ENCODE measurements at places on chromosomes 12 and 14.

GRCh38 chr14:96082420-96083300, 43.5 kb downstream of the C14orf132 start:
- DNase-seq, result no peak

GRCh38 chr14:41916313-41916712, 309.6 kb downstream of the LRFN5 start:
- DNase-seq, result no peak

GRCh38 chr14:105879867-105880561, 353.6 kb downstream of the TMEM121 start:
- DNase-seq, result peak; percentile 23

DNA sequence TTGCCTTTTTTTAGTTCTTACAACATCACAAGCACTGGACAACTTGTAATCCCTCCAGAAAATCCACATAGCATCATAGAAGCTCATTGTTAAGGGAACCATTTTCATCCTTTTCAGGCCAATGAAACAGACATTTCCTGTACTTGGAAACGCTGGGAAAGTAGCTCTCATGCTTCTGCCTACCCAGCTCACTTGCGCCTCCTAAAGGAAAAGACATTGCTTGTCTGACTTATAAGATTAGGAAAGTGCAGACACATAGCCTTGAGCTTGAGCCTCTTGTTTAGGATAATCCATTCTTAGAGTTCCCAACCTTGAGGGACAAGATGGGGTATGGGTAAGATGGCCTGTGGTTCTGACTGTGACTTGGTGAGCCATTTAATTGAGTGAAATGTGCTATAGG, 589.5 kb downstream of the NOVA1 start:
- no peak for DNase-seq

- no peak for DNase-seq
These were observed 119.4 kb downstream of the SAMD4A start for GRCh38 chr14:54686219-54686870.

GRCh38 chr12:131835616-131836171, 7.5 kb downstream of the MMP17 start:
- DNase-seq, result no peak

GRCh38 chr14:90654831-90655276, 161.4 kb downstream of the TTC7B start:
- no peak for DNase-seq

DNA sequence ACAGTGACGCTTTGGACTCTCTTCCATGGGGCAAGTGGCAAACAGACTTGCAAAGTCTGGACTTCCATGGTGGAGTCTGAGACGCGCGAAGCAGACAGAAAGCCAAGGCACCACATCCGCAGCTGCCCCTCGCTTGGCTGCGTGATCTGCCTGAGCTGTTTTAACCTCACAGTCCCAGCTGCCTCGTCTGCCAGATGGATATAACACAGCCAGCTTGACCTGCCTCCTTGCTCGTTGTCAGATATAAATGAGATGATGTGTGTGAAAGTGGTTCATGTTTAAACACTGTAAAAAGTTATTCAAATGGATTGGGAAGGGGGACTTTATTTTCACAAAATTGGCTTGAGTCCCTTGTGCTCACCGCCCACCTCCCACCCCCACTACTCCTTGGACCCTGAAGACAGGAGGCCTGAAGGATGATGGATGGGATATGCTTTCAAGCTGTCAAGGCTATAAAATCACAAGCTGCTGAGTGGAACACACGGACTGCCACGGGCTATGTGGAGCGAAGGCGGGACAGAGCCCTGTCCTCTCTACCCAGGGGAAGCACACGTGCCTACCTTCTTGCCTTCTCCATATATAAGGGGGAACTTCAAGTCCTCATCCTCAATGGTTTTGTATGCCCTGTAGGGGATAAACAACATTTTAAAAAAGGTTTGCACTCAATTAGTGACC, 226.9 kb downstream of the MON2 start:
- no peak for DNase-seq

DNA sequence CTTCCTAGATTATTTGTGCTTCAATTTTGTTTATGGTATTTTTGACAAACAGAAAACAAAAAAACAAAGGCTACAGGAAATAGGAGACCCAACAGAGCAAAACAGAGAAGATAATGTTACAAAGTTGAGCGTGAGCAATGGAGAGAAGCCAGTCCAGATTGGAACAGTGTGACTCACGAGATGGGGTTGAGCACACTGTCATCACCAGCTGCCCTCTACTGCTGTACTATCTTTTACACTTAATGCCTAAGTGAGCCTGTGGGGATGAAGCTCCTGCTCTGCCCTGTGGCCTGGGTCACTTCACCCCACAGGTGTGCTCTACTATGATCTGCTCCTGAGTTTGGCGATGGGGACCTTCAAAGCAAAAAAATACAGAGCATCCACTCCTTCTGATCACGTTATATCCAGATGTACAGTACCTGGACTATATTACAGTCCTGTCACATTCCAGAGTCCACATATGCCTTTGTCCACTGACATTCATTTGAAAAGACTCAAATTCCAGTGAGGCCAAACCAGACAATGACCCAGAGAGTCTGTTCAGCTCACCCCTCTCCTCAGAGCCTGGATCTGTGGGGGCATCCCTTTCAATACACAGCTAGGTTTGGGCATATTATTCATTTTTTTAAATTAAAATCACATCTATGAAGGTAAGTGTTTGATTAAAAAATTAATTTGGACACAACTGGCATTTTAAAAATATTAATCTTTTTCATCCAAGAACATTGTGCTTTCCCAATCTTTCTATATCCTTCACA, 4.4 kb downstream of the IPO8 start:
- DNase-seq, result no peak

GRCh38 chr12:174596-174995, 39.4 kb downstream of the SLC6A12 start:
- no peak for DNase-seq

- DNase-seq, result no peak
These were observed 14.3 kb upstream of the GTF2A1 start for GRCh38 chr14:81235096-81235495.

DNA sequence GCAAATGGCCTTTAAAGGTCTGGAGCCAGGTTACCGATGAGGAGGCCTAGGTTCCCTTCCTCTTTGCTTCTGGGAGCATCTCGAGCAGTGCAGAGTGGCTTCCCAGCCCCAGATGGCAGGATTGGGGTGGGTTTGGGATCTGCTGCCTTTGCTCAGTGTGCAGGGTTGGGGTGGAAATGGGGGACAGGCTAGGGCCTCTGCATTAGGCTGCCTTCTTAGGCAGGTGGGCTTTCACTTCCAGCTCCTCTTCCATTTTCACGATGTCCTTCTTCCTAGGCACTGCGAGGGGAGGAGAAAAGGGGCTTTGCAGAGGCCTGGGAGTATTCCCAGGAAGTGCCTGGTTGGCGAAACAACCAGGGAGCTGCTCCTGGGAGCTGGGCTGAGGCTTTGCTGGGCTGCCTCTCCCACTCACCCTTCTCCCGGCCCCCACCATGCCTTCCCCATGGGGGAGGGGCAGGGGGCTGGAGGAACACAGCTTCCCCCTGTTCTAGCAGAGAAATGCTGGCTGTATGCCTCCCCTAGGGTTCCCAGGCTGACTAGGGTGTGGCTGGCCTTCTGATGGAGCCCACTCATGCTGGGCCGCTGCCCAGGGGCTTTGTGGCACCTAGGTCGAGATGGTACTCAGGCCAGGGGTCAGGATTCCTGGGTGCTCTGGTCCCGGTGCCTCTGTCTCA, 2.4 kb downstream of the NR4A1 start:
- DNase-seq, result no peak

DNA sequence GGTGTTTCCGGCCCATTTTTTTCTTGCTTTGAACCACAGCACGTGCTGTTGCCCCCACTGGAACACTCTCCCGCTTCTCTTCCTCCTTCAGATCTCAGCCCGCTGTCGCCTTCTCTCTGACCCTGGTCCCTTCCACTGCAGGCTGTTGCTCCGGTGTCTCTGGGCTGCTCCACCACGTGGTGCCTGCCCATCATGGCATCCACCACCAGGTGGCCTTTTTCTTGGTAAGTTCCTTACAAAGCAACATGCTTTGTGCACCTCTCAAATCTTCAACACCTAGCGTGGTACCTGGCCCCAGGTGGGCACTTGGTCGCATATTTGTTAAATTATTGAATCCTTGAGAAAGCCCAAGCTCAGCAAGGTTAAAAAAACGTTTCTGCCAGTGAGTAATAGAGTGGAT, 19.1 kb downstream of the TUNAR start:
- no peak for DNase-seq

DNA sequence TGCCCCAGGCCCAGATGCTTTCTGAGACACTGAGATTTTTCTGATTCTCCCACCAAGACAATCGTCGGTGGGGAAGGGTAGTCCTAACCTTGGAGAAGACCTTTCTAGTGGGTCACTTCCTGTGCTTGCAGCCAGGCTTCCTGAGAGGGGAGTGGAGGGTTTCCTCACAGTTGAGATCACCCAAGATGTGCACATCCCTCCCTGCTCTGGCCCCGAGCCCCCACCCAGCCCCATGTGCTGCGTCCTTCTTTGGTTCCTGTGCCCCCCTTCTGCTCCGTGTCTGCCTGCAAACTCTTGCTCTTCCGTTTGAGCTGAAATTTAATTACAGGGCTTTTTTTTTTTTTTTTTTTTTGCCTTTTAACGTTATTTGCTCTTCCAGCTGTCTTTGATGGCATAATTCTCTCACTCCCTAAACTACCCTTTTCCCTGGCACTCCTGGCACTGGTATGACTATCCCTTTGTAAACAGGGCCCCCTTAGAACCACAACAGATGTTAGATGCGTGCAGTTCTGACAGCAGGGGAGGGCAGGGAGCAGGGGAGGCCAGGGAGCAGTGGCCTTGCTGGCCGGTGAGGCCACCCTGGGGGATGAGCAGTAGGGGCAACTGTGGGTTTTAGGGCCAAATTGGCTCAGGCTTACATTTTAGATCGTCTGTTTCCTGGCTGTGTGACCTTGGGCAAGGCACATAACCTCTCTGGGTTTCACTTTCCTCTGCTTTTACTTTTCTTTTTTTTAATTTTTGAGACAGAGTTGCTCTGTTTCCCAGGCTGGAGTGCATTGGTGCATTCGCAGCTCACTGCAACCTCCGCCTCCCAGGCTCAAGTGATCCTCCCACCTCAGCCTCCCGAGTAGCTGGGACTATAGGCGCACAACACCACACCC, 144.5 kb downstream of the PHETA1 start:
- DNase-seq, result no peak

DNA sequence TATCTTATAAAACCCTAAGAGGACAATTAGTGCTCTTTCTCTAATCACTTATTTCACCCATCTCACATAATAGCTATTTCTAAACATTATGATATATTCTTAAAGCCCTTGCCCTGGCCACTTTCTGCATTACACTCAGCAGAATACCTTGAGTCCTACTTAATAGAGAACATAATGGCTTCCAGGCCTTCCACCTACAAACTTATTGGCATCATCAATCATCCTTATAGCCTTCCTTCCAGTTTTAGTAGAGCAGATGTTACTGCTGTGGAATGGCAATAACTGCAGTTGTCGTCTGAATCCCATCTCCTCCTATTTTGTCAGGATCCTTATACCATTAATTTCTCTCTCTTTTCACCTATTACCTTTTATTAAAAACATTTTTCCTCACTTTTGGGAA, 1127.4 kb downstream of the LRFN5 start:
- no peak for DNase-seq

DNA sequence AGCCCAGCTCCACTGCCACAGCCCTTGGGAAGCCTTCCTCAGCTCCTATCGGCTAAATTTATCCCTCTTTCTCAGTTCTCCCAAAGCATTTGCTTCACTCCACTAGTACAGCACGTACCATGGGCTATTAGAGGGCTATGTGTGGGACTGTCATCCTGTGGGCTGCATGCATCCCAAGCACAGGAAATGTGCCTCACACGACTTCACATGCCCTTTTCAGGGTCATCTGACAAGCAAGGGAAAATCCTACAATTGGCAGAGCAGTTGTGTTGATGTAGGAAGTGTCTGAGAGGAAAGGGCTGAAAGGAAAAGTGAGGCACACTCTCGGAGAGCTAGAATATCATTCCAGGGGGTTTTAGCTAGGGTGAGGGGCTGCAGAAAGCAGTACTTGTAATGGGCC, 47.6 kb downstream of the NINJ2 start:
- no peak for DNase-seq

DNA sequence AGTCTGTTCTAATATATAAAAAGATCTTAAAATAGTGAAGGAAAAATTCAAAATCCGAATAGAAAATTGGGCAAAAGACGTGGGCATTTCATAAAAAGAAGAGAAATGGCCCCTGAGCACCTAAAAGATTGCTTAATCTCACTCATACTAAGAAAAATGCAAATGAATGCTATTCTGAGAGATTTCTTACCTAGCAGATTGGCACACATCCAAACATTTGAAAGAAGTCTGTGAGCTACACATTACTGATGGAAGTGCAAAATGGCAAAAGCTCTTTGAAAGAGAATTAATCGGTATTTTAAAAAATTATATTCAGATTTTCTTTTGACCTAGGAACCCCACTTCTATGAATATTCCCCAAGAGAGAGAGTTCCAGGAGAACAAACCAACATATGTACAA, 280.4 kb upstream of the GARIN6 start:
- no peak for DNase-seq

GRCh38 chr12:50482571-50482970, 22.2 kb upstream of the DIP2B start:
- no peak for DNase-seq

- peak; percentile 43 for DNase-seq
These were observed 49.1 kb upstream of the RNU6-8 start for GRCh38 chr14:32252030-32252670.

- DNase-seq, result no peak
These were observed 115.0 kb downstream of the RPAP3 start for GRCh38 chr12:47590771-47591360.

DNA sequence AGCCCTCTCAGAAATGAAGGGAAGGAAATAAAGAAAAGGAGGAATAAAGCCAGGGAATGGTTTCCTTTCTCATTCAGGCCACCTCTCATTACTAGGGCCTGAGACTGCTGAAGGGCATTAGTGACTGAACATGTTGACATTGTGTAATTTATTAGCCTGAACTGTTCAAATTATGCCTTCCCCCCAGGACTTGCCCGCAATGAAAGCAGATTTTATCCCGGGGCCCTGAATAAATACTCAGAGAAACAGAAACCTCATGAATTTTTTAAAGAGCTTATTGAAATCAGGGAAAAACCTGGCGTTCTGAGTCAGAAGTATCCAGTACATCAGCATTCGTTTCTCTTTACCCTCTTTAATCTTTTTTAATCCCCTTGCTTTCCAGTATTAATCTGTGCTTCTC, 35.9 kb upstream of the WSCD2 start:
- DNase-seq, result no peak

- no peak for DNase-seq
These were observed 542.8 kb downstream of the GALC start for GRCh38 chr14:87450193-87450592.

DNA sequence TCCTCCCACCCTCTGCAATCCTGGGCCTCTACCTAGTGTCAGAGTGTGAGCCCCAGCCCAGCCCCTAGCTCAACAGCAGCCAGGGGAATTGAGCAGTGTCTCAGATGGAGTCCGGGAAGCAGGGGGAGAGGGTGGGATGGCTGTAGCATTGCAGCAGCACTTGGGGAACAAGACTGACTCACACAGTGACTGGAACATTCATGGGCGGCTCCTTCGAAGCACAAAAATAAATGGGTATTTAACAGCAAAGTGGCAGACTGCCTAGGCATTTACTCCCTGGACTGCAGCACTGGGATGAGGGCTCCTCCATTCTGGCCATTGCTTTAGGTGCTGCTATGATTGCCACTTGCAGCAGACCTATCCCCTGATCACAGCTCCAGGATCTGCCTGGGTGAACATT, 46.0 kb upstream of the STK38L start:
- DNase-seq, result no peak

All from activated T-cell treated with anti-CD3 and anti-CD28 coated beads, Interleukin-2, amount 50 U/mL, for 48 hours (primary cell).